ENCODE measurements at places on chromosomes 6 and 20.

DNA sequence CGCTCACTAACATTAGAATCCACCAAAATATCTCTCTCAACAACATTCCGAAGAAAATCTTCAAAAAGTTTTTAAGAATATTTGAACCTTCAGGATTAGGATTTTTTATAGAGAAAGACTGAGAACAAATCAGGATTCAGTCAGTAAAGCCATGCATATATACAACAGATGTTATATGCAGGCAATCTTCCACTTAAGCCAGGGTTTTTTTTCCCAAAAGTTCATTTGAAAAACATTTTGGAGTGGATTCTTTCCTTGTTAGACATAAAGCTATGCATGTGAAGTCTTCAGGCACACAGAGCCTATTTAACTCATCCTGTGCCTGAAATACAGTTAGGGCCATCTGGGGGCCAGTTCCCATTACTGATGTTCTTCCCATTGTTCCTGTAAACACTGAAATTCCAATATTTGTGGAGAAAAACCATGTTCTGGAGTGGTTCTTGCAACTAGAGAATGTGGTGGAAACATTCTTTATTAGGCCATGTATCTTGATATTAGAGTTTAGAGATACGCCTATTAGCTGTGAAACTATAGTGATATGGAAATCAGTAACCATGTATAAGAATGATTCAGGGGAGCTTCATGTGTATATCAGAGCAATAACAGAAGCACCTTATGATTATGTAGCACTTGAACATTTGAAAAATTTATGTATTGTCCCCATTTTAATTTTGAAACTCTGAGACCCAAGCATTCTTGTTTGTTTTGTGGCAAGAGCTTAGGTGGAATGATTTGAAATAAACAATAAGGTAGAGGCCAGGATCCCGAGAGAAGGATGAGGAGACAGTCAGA is 61.7 kb downstream of the PLEKHG1 start:
- DNase-seq, result no peak

GRCh38 chr20:11624704-11625103 is 293.0 kb upstream of the BTBD3 start:
- no peak for DNase-seq

DNA sequence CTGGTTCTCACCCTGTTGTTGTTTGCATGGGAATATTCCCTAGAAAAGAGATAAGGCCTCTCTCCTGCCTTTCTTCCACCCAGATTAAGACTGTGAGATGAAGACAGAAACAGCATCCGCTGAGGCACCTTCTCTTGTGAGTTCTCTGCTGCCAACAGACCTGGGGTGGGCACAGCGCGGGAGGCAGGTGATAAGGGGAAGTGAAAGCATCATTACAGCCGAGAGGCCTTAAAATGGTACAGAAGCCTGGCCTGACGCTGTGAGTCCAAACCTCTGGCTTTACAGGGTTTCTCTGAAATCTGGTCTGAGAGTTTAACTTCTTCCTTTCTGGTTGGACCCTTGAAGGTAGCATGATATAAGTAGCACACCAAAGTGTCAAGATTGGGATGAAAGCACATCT is 21.0 kb upstream of the IYD start:
- no peak for DNase-seq

- no peak for DNase-seq
These were observed 40.1 kb downstream of the JAG1 start for GRCh38 chr20:10633718-10634117.

- no peak for DNase-seq
These were observed 68.4 kb upstream of the FABP7 start for GRCh38 chr6:122710908-122711635.

DNA sequence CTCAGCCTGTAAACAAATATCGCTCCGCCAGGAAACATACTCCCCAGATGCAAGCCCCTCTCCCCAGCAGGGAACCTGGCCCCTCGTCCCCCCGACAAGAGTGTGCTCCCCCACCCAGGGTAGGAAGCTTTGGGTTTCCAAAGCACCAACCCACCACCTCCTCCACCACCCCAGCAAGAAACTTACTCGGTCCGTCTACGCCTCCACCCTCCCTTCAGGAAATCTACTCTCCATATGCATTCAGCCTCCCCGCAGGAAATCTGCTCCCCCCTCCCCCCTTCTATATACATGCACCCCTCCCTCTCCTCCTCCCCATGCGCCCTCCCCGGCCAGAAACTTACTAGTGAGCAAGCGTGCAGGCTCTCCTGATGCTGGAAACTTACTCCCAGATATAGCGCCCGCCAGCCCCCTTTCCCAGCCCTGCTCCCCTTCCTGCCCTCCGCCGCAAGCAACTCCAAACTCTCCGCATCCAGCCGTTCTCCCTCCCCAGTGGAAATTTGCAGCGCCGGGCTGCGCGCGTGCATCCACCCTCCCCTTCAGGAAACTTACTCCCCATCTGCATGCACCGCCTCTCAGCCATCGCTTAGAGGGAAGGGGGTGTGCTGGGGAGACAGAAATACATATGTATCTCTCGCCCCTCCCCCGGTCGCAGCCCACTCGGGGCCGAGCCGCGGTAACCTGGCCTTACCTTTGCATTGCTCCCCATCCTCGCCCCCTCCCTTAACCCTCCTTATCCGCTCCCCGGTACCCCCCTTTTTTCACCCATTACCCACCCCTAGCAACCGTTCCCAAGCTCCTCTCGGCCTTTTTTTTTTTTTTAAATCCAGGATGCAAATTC is at the start of gene TRERF1:
TSS of gene TRERF1 (minus strand) at position 594 of the 838 bp plus-strand sequence. CDS start 182,336 bp downstream, outside the sequence.
- peak; percentile 69 for DNase-seq
